ENCODE measurements at places on chromosomes 4 and X.
A peak's percentile ranks its signal among the peaks of the same experiment; 100 is the strongest.

DNA sequence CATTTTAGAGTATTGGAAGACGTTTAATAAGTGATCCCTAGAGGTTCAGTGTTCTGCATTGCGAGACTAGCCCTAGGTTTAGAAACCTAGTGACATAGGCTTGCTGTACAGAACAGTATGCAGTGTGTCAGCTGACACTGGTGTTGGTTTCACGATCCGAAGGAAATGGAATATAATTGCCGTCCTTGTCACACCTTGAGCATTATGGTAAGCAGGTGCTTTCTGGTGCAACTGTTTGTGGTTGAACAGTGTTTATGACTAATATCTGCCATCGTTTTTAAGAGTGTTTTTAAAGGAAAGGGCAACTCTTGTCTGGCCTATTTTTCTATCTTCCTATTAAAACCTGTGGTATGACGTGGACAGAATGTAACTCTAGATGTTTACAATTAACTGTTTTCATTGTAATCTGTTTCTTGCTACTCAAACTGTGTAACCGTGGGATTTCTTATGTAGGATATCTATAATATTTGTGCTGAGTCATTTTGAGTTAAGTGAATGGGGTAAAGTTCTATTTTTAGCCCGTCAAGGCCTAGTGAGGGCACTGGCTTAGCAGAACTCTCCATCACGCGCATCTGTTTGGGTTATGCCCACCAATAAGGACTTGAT is 53.8 kb upstream of the TBC1D14 start:
- DNase-seq, result peak; percentile 12

GRCh38 chr4:38805530-38806145 is 1.0 kb upstream of the TLR1 start:
- DNase-seq, result no peak

GRCh38 chr4:138632856-138633579 is 382.6 kb upstream of the NOCT start:
- no peak for DNase-seq

GRCh38 chr4:114538012-114538617 is 60.5 kb upstream of the UGT8 start:
- no peak for DNase-seq

DNA sequence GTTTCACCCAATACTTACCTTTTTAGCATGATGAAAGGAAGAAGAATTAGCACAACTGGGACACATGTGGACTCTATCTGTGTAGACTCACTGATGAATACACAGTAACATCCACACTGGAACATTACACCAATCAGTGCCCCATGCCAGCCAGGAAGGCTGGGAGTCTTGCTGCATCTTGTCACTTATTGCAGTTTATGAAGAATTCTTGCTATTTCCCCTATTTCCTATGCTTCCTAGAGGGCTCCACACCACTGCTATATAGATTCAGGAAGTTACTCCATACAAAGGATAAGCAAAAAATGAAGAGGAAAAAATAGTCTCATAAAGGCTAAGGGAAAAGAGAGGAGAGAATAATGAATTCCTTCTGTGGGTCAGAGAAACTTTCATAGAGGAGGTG is 201.0 kb downstream of the CAMK2D start:
- DNase-seq, result no peak

GRCh38 chr4:94304365-94304971 is 38.2 kb downstream of the HPGDS start:
- DNase-seq, result no peak

DNA sequence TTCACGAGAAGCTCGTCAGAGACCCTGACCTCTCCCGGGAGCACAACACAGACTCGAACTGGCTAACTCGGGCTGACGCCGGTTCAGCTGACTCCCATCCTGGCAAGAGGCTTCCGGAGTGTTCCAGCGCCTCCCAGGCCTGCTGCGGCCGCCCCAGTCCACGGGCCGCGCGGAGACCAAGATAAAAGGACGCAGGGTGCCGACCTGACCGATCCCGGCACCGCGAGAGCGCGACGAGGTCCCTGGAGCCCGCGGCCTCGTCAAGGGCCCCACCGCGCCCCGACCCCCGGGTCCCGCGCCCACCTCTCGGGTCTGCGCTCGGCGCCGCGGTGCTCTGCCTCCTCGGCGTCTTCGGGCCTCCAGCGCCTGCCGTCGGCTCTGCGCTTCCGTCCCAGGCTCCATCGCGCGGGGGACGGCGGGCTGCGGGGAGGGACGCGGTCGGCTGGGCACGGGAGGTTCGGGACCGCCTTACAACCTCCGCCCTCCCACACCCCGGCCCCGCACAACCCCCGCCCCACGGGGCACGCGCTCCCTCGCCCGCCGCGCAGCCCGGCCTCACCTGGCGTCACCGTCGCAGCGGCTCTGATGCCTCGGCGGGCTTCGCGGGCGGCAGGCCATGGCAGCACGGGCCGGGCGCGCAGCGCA is 426 bp downstream of the SLBP start:
- DNase-seq, result no peak

DNA sequence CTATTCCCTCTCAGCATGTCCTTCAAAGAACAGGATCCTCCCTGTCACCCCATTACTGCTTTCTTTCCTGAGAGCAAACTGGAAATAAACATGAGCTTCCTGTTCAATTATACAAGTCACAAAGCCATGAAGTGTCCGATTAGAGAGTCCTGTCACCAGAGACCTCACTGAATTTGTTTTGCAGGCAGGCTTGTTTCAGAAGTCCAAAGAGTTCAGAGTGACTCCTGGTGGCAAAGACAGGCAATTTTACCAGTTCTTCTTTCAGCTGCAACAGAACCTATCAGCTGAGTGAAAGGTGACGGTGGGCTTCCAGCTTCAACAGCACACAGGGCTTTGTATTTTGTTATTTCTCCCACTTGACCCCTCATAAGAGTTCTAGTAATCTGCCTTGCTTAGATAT is 6.4 kb downstream of the ELK1 start:
- no peak for DNase-seq

DNA sequence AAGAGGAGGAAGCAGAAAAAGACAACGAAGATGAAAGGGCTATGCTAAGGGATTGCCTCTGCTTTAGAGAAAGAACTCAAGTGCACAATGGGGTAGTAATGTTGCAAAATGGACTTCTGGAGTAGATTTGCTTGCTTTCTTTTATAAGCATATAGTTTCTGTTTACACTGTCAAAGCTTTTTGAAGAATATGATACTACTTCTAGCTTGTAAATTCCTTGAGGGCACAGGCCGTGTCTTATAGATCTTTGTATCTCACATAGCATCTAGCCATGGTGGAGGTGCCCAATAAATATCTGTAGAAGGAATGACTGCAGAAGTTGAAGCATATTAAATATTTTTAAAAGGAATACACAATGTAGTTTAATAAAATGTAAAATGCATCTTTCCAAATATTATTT is 147.8 kb upstream of the ZIC3 start:
- no peak for DNase-seq

DNA sequence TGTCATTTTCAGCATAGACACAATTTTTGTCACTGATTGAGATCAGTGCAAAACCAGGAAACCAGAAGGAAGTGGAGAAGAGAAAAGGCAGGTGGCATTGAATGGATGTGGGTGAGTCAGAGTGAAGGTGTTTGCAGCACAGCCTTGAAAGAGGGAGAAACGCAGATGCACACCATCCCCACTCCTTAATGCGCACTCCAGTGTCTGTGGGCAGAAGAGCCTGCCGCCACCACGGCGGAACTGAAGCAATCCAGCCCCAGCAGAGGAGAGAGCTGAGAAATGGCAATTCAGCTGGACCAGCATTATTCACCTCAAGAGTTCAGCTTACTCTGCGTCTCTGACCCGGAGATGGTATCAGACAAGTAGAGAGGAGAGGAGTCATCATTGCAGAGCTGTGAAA is 393.1 kb upstream of the FRG1 start:
- no peak for DNase-seq

DNA sequence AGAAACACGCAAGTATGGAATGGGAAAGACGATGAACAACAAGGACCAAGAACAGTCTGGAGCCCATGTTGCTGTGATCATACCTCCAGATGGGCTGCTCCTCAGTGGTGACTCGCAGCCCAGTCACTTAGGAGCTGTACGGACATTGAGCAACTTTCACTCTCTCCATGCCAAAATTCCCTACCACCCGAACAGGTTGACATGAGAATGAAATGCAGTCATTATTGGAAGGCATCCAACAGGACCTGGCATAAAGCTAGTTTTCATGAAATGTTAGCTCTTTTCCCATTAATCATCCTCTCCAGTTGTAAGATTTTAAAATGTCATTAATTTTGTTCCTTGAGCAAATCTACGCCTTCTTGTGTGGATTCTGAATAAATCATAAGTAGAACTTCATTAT is 82.7 kb upstream of the GPM6B start:
- DNase-seq, result no peak

DNA sequence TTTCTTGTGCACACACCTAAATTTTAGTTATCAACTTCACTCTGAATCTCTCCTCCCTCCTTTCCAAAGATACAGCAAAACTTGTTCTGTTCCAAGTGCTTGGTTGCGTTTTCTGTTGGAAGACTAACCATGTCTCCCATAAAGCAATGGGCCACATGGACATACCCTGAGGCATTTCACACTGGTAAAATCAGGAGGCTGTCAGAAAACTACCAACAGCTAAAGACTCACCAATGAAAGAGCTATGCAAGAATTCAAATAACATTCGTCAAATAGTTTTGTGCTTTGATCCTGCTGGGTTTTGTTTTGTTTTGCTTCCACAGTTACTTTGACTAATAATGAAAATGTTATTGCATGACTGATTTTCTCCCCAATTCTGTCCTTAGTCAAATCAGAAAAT is 46.0 kb downstream of the PHEX start:
- no peak for DNase-seq

DNA sequence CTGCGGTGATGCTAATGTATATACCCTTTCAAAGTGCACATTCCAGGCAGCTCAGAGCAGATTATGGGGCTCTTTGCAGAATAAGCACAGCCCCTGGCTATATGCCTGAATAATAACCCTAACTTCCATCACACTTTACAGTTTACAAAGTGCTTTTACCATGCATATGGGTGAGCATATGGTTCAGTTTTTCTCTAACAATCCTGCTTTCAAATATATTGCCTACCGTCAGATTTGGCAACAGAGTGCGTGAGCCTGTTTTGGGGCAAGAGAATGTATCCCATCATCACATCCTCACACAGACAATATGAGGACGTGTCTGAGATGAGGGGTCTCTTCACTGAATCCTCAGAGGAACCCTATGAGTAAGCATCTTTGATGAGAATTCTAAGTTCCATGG is 162.8 kb upstream of the VCX start:
- DNase-seq, result no peak

GRCh38 chrX:71533851-71534561 is 1.1 kb downstream of the OGT start:
- DNase-seq, result no peak

DNA sequence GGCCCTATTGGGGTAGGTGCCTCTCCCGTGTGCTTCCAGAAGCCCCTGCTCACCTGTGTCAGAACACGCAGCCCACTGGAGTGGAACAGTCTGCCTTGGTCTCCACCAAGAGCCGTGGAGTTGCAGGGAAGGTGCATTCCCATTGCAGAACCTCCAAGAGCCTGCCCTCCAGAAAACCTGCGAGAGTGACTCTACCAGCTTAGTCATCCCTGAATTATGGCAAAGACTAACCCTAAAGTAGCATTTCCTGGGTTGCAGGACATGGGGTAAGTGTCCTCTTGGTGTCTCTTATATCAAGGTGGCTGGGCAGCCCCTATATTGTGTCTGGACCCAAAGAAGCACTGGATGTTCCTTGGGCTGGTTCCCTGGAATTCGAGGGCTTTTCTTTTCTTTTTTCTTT is 224.6 kb downstream of the BCOR start:
- DNase-seq, result no peak

DNA sequence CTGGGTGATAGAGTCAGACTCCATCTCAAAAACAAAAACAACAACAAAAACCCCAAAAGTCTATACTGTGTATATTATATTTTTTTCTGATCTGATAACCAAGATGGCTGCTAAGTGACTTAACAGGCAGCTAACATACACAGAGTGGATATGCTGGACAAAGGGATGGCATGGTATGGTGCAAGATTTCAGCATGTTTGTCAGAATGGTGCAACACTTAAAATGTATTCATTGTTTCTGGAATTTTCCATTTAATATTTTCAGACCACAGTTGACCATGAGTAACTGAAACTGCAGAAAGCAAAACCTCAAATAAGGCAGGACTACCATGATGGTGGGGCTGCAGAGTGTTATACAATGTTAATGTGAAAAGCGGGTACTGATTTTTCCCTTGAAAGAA is 6.1 kb upstream of the BOD1L1 start:
- DNase-seq, result no peak

- no peak for DNase-seq
Measured at GRCh38 chrX:13283512-13283911, 36.3 kb downstream of the ATXN3L start.

DNA sequence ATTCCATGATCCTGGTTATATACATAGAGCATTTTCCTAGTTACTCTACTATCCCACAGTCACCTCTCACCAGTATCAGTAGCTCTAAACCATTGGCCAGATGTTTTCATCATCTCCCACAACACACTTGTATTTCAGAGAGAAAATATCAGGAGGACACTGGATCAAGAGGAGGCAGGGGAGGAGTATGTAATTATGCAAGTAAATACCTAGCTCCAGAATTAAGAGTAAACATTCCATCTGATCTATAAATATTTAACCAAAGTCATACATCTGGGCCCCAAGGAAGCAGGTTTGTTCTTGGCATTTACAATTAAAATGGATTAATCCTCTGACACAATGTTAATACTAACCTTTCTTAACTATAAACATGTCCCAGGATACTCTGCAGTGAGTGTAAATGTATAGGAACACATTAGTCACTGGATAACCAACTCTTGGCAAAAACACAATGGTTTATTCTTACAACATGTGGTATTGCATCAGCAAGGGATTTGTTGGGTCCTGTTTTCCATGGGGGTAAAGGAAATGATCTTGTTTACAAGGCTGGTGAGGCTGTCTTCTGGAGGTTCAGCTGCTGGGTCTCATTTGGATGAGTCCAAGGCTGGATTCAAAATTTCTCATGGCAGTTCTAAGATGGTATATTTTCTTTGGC is 170.1 kb downstream of the ATG4A start:
- DNase-seq, result no peak

- DNase-seq, result no peak
Measured at GRCh38 chr4:71697031-71697430, 86.8 kb downstream of the GC start.

DNA sequence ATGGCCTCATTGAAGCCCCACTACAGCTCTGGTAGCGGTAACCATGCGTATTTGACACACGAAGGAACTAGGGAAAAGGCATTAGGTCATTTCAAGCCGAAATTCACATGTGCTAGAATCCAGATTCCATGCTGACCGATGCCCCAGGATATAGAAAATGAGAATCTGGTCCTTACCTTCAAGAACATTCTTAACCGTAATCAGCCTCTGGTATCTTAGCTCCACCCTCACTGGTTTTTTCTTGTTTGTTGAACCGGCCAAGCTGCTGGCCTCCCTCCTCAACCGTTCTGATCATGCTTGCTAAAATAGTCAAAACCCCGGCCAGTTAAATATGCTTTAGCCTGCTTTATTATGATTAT is 876 bp downstream of the HPRT1 start:
- no peak for DNase-seq
